NCI-H82 (cell line): ENCODE measurements at places on chromosomes 2 and 18.

DNA sequence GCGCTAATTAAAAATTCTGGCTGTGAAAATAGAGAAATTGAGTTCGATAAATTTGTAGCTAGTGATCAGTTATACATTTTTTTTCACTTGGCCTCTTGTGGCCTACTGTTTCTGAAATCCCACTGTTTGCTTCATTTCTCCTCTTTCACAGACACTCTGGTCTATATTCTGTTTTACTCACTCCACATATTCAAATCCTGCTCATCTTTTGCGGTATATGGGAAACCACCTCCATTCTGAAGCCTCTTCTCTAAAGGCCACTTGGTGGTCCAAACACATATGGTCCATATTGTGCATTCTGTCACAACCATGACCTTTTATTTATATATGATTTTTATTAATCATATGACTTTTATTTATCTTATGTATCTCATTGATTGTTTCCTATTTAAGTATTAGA is 67.0 kb downstream of the MYO1B start:
- no peak for DNase-seq

- DNase-seq, result no peak
Observed at GRCh38 chr18:74768096-74768495, 170.4 kb downstream of the ZNF407 start.

DNA sequence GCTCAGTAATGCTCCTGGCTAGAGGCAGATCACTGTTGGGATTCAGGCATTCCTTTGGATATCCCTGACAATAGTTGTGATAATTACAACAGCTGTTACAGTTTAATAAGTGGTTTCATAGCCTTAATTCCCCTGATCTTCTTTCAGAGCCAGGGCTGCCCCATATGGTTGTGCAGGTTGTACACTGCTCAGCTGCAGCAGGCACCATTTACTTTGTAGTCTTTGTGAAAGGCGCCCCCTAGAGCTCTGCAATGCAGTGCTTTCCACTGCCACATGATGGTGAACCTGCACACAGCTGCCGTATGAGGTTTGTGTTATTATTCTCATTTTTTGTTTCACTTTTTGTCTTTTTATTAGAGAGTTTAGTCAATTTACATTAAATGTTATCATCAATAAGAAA is 239.1 kb downstream of the KCNS3 start:
- peak; percentile 86 for DNase-seq

- DNase-seq, result no peak
Observed at GRCh38 chr2:181122601-181123000, 142.2 kb downstream of the UBE2E3 start.

- no peak for DNase-seq
Observed at GRCh38 chr2:162009543-162009942, 64.5 kb downstream of the DPP4 start.

- DNase-seq, result peak; percentile 64
Observed at GRCh38 chr2:226794751-226795171, 4.9 kb downstream of the IRS1 start.

GRCh38 chr18:4231260-4231659 is 223.8 kb downstream of the DLGAP1 start:
- DNase-seq, result peak; percentile 38

DNA sequence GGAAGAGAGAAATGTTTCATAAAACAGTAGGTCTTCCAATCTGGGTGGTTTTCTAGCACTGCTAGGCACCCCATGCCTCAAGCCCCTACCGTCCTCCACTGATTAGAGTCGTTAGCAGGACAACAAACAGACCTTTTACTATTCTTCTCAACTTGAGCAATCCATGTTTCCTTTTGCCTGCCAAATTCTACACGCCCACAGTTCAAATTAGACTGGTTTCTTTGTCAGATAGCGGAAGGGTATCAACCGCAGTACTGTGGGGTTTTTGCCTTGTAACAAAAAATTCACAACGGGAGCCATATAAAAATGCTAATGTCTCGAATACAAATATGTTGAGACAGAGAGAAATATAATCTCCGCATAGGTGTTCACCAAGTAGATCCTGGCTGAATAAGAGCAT is 59.9 kb downstream of the VIT start:
- DNase-seq, result no peak

DNA sequence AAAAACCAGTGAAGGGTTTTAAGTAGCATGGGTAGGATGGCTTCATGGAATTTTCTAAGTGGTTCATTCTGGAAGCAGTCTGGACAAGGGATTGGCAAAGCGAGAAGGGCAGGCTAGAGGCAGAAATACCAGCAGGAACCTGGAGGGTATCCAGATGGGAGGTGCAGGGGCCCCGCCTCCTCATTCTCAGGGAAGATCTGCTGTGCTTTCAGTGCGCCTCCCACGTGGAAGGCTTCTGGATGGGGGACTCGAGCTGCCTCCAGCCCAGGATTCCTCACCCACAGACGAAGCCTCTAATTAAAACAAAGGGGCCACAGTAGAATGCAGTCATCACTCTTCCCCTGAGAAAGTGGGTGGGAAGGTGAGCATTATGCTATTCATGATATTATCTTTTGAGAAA is 79.8 kb downstream of the VSNL1 start:
- DNase-seq, result peak; percentile 26

- DNase-seq, result no peak
Observed at GRCh38 chr18:41577529-41577928, 377.5 kb upstream of the PIK3C3 start.

DNA sequence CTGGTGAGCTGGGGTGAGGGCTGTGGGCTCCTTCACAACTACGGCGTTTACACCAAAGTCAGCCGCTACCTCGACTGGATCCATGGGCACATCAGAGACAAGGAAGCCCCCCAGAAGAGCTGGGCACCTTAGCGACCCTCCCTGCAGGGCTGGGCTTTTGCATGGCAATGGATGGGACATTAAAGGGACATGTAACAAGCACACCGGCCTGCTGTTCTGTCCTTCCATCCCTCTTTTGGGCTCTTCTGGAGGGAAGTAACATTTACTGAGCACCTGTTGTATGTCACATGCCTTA is 10.5 kb downstream of the PROC start:
- DNase-seq, result no peak

DNA sequence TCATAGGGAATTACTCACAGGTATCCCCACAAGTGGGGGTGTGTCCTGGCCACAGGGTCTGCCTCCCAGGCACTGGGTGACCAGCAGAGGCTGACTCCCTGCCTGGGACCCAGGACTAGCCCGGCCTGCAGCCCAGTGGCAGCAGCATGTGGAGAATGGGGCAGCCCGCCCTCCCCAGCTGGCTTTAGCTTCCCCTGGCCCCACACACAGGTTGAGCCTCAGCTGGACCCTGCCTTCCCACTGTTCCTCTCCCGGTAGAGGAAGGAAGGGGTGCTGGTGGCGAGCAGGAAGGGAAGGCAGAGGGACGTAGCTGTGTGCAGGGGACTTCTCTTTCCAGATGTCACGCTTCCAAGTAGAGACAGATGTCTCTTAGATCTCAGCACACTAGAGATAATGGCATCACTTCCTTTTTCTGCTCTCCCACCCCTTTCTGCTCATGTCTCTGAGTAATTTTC is 51.4 kb downstream of the EMILIN2 start:
- peak; percentile 13 for DNase-seq

DNA sequence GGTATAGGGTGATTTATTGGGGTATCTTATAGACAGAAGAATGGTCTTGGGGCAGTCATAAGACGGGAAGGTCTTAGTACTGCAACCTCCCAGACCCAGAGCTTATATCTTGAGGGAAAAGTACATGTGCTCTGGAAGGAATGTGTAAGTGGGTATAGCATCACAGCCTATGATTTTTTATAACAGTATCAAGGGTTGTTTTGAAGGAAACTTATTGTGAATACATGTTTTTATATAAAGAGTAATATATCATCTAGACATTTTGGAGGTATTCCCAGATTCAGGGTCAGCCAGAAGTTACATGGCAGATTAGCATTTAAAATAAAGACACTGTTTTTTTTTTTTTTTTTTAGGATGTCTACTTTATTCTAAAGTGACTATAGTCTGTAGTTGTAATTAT is 47.6 kb upstream of the STON1 start:
- peak; percentile 38 for DNase-seq

- DNase-seq, result no peak
Observed at GRCh38 chr2:53378791-53379190, 388.8 kb upstream of the CHAC2 start.

DNA sequence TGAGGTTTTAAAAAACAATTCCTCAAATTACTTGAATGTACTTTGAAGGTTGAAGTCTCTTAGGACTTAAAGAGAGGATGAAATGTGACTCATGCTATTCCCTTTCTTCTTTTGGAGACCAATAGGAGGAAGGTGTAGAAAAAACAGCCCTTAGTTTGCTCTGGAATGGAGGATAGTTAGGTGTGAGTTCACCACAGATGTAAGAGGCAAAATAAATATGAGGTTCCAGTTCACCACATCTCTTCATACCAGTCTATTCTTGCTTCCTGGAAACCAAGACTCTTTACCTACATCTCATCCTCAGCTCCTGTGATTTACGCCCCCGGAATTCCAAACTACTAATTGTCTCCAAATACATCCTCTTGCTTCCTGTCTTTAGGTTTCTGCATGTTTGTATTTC is 77.5 kb upstream of the TTC21B start:
- no peak for DNase-seq

GRCh38 chr2:160891353-160891740 is 268.9 kb upstream of the TANK start:
- DNase-seq, result peak; percentile 97

- no peak for DNase-seq
Observed at GRCh38 chr18:56200381-56200911, 437.9 kb downstream of the TXNL1 start.
